Effector CD4-positive, alpha-beta T cell (primary cell): ENCODE measurements at places on chromosomes 4 and X.

- no peak for DNase-seq
Measured at GRCh38 chr4:120026853-120027252, 39.8 kb downstream of the MAD2L1 start.

DNA sequence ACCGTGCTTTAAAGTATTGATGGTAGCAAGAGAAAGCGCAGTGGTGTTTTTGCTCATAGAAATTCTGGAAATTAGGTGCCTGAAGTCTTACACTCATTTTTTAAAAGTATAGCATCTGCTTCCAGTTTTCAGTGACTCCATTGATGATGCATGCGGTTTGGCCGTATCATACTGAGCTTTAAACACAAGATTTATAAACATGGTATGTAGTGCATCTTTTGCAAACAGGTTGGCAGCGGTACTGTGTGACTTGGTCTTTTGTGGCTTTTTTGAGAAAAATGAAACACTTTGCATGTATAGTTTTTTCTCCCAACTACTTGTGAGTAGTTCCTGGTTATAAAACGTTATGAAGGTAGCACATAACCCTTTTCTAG is 2.0 kb downstream of the DDX3X start:
- no peak for DNase-seq

- no peak for DNase-seq
Measured at GRCh38 chr4:148998719-148999118, 556.5 kb upstream of the NR3C2 start.

- DNase-seq, result peak; percentile 46
Measured at GRCh38 chr4:70601422-70602039, 9.5 kb downstream of the AMBN start.

DNA sequence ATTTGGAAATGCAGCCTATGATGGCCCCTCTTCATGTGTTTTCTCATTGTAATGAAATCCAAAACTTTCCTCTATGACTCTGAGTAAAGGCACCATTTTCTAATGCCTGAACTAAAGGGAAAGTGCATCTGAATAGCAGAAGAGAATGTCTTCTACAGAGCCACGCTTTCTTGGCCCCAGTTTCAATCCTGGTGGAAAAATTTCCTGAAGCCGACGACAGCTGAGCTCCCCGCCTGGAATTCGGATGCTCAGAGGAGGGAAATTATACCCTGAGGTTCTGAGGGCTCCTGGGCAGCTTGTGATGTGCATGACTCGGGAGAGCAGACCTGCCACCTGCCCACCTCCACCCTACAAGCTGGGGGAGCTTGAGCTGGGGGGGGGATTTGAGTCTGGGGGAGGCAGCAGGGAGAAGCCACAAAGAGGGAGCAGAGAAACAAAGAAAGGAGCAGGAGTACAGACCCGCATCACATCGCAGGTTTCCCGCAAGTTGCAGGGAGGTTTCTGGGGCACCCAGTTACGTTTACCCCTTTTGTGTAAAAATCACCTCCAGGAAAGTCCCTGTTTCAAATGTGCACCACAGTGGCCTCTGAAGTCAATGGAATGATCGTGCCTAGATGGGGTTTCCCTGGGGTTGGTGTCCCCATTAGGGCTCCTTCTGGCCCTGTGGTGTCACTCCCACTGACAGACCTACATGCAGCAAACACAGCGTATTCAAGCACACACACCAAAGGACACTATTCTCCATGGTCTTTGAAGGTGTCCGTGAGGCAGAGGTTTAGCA is 145.6 kb upstream of the RBPJ start:
- DNase-seq, result no peak

- DNase-seq, result no peak
Measured at GRCh38 chrX:10433296-10433965, 187.0 kb downstream of the MID1 start.

DNA sequence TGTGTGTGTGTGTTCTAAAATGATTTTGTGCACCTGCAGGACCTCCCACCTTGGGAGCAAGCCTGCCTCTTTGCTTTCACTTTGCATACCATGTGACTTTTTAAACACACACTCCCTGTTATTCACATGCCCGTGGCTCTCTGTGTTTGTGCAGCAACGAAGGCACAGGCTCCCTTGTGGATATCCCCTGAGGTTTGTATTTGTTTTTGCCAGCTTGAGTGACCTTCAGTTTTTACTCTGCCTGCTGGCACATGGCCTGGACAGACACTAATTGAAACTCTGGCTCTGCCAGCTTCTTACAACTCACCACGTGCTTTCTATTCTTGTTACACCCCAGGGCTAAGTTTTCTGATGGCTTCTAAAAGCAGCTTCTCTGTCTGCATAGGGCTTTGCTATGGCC is 885.8 kb downstream of the SH3BGRL start:
- DNase-seq, result no peak

GRCh38 chr4:53671757-53672156 is 80.5 kb upstream of the LNX1 start:
- DNase-seq, result no peak

DNA sequence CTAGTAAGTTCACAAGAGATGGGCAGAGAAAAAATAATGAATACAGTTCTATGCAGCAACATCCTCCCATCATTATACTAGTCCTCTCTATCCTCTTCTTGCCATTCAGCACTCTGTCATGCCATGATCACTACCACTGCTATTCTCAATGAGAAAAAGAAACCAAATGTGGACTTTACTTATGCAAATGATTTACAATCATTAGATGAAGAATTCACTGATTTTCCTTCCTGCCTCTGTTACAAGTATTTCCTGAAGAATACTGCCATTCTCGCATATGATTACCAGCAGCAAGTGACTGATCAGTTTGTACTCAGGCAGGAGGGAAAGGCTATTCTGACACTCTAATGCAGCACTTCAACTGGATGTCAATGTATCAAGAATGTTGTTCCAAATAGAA is 50.3 kb downstream of the WDFY3 start:
- no peak for DNase-seq

- DNase-seq, result no peak
Measured at GRCh38 chrX:63686878-63687714, 97.9 kb downstream of the ARHGEF9 start.

- DNase-seq, result no peak
Measured at GRCh38 chrX:131187206-131187605, 101.9 kb downstream of the IGSF1 start.

DNA sequence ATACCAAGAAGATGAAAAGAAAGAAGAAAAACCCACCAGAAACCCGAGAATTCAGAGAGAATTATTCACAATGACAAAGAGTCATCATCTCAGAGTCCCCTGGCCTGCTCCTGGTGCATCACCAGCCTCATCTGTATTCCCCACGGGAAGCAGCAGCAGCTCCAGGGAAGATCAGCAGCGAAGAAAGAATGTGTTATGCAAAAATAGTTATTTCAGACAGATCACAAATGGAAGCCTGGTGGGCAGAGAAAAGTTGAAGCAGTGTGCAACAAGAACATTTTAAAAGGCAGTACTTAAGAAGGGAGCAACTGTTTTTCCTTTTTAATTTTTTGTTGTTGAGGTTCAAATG is 189.2 kb downstream of the PPP3CA start:
- no peak for DNase-seq

GRCh38 chr4:138185859-138186645 is 56.1 kb downstream of the SLC7A11 start:
- DNase-seq, result no peak

DNA sequence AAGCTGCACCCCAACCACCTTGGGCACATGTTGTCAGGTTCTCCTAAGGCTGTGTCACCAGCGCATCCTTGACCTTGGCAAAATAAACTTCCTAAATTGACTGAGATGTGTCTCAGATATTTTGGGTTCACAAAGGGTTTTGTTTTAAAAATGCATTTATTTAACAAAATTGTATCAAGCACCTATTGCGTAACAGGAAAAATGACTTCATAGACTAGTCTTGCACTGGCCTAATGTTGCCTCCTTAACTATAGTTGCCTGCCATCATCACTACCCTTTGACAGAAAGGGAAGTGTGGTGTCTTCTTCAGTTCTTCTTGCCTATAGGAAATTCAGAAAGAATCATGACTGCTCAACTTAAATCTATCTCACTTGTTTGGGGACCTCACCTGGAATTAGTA is 374.2 kb downstream of the SH2D1A start:
- no peak for DNase-seq

DNA sequence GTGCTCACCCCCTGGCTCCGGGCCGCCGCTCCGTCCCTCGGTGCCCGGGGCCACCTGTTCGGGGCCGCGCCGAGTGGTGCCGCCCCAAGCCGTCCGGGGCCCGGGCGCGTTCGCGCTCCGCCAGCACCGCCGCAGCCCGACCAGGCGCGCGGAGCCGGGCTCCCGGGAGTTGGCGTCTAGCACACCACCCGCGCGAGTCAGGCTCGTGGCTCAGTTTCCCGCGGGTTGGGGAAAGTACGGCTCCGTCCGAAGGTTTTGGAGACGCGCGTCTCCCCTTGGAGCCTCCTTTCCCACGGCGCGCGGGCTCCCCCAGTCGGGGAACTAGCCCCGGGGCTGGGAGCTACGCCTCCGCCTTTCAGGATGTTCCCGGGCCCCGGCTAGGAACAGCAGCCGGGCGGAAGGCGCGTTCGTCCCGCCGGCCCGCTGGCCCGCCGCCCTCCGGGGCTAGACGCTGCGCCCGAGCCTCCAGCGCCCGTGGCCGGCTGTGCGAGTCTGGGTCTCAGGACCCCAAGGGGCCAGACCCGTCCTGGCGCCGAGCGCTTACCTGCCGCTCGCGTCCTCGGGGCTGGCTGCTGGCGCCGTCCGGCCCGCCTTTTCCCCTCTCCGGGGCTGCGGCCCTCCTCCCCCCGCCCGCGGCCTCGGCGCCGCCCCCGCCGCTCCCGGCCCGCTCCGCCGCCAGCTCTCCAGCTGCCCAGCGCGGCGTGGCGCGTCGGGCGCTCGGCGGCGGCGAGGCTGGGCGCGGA is at the start of gene ADGRG2:
Gene ADGRG2, minus strand, starts transcription at position 571 of the 743 bp plus-strand sequence. CDS start 53,634 bp downstream, outside the sequence.
- no peak for DNase-seq

GRCh38 chr4:3127112-3127511 is 52.6 kb downstream of the HTT start:
- no peak for DNase-seq

DNA sequence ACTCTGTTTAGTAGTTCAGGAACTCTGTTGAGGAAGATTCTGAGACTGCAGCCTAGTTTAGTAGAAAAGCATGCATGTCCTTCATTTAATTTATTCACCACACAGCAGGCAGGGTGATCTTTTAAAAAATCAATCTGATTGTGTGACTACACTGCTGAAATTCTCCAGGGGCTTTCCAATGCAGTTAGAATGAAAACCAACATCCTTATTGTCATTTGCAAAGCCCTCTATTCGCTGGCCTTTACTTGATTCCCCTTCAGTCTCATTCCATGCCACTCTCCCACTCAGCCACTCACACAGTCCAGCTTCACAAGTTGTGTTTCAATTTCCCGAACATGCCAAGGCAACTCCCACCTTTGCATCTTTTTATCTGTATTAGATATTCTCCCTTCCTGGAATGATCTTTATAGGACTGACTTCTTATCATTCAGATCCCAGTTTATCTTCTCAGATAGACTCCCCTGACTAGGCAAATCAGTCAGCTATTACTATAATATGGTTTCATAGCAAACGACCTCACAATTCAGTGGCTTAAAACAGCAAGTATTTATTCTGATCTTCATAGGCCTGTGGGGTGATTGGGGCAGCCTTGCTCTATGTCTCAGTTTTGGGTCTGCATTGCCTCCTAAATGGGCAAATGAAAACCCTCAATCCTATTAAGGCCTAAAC is 21.3 kb upstream of the FTHL17 start:
- DNase-seq, result no peak

- DNase-seq, result no peak
Measured at GRCh38 chrX:49039598-49040375, 3.4 kb downstream of the TFE3 start.

- no peak for DNase-seq
Measured at GRCh38 chrX:109812236-109812635, 79.2 kb upstream of the ACSL4 start.

- DNase-seq, result no peak
Measured at GRCh38 chrX:145623453-145623852, 194.2 kb upstream of the SLITRK2 start.

GRCh38 chrX:9355739-9356138 is 109.1 kb upstream of the TBL1X start:
- no peak for DNase-seq

DNA sequence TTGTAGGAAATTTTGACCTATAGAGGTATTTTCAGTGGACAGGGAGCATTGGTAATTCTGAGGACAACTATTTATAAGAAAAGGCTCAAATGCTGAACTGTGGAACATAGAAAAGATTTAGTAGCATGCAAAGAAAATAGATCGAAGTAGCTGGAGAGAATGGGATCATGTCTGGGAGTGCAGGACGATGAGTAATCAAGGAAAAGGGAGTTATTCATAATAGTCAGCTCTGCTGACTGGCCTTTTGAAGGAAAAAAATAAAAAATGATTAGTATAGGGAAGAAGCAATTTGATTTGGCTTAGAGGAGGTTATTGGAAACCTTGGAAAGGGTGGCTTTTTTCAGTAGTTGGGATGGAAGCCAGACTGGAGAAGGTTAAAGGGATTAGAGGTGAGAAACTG is 22.9 kb upstream of the ANK2 start:
- no peak for DNase-seq

- DNase-seq, result no peak
Measured at GRCh38 chr4:81494031-81494431, 22.3 kb upstream of the RASGEF1B start.
